Stimulated activated CD4-positive, alpha-beta T cell treated with anti-CD3 and anti-CD28 coated beads, Interleukin-4, amount 100 ng/mL, for 48 hours (primary cell): ENCODE measurements at places on chromosomes 12 and 14.

GRCh38 chr12:106249411-106250135, 1.8 kb upstream of the CKAP4 start:
- DNase-seq, result no peak

DNA sequence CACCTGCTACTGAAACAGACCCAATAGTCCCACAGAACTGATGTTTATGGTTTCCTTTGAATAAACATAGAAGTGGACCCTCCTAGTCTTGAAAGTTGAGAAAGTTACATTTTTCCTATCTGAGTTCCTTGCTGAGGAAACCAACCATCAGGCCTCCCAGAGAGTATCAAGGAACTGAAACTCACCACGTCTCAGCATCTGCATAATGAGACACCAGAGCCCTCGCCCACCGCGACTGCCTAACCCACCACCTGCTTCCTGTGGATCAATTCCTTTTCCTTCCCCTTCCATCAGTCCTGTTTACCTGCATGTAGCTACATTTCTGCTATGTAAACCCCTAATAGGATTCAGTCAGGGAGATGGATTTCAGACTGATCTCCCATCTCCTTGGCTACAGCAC, 443.2 kb upstream of the TMEM132C start:
- no peak for DNase-seq

DNA sequence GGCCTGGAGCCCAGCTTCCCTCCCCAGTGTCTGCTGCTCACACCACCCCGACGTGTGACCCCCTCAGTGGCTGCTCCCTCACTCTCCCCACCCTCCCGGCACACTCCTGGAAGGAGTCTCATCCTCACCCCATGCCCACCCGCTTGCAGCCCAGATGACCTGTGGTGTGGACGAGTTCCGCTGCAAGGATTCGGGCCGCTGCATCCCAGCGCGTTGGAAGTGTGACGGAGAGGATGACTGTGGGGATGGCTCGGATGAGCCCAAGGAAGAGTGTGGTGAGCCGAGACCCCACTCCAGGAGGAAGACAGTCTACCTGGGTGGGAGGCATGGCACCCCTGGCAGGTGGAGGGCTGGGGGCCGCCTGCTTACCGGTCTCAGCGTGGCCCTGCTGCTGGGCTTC, 15.0 kb upstream of the NXPH4 start:
- no peak for DNase-seq

GRCh38 chr12:93502802-93503623, 35.7 kb downstream of the MRPL42 start:
- peak; percentile 39 for DNase-seq

GRCh38 chr14:93035917-93036651, 79.6 kb downstream of the ITPK1 start:
- no peak for DNase-seq

DNA sequence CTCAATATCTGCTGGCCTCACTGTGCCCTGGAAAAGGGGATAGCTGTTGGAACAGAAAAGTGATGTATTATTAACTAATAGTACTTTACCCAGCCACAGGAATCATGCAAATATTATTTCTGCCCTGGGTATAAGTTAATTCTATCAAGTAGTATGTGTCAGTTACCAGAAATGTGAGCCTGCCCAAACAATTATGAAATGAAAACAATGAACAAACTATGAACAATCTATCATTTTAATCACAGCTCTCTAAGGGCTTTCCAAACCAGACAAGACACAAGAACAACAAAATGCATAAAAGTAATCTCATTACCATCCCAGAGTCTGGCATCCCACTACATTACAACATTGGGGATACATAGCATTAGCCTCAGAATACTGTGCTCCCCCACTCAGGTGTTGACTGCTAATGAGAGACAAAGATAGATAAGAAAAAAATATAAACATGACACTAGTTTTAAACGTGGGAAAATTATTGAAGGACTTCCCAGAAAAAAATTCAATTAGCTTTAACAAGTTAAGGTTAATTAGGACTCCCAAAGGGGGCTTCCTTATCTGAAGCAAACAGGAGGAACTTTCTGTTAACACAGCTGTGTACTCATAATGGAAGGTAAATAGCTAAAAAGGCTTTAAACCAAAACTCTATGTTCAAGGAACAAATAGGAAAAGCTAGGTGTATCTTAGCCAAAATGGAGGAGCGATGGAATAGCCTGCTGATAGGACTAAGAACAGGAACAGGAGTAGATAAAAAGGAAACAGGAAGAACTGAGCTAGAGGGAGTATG, 3.3 kb downstream of the DCAF5 start:
- no peak for DNase-seq

- no peak for DNase-seq
These were observed 6.1 kb upstream of the TCL1B start for GRCh38 chr14:95679998-95680735.

GRCh38 chr12:57772429-57773322, at the start of gene EEF1AKMT3:
Gene EEF1AKMT3, plus strand, starts transcription at chr12:57772614. Its CDS starts 111 bp downstream, at chr12:57772725.
- no peak for DNase-seq

- no peak for DNase-seq
These were observed 129.7 kb downstream of the GLT1D1 start for GRCh38 chr12:128982933-128983332.

DNA sequence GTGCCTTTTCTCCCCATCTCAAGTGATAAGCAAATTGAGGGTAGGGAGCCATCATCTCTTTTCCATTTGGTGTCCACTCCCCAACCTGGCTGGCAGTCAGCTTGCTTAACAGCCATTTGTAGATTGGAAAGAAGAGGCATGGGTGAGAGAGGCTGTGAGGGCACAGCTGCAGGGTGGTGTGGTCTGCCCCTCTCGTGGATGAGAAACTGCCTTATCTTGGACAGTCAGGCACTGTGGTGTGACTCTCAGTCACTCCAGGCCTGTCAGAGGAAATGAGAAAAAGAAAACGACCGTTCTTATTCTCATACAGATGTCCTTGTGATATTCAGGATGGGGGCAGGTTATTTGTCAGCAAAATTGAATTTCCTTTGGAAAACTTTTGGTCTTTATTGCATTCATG, 65.1 kb upstream of the SRSF5 start:
- no peak for DNase-seq

- DNase-seq, result no peak
These were observed 86.0 kb downstream of the SLCO1A2 start for GRCh38 chr12:21248679-21249078.

GRCh38 chr14:54374117-54374884, 22.5 kb upstream of the CDKN3 start:
- no peak for DNase-seq

DNA sequence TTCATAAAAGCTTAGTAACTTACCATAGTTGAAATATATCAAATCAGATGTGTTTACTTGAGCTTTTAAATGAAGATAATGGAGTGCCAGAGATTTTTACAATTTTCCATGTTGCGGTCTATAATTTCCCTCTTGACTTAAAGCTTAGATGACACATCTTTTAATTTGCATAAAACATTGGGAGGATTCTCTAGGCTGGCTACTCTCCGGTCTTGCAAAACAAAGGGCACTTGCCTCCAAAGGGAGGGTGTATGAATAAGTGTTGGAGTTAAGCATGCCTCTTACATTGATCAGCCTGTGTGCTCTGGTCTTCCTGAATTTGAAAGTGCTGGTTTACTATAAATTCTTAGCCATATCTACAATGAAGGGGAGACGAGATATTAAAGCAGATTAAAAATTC, 336.4 kb upstream of the NAV3 start:
- DNase-seq, result no peak

DNA sequence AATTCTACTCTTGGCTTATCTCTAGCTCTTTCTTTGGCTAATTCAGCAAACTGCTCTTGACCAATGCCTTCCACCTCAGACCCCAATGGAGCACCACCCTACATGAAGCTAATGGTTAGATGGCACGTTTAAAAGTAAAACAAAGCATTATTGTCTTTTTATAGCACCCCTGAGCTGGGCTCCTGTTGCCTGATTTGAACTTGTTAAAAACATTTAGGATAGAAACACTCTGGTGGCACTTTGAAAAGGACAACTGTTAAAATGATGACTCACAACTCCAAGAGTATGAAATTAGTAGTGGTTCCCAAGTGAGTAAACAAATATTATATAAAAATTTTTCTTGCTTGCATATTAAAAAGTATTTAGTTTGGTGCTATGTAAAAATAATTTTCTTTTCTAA, 299.6 kb upstream of the DCN start:
- no peak for DNase-seq

DNA sequence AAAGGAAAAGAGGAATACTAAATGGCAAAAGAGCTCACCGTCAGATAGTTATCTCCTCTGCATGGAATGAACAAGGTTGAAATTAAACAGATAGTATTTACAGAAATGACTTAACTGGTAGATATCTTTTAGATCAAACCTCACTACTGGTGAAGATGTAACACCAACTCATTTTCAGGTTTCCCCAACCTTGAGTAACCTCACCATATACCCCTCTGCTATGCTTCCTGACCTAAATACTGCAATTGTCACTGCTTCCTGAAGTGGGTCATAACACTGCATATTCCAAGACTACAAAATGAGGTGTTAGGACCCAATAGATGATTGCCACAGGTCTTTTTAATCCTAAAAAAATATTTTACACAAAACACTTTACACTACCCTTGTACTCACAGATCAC, 76.3 kb upstream of the PLEKHA5 start:
- DNase-seq, result no peak

GRCh38 chr12:57909611-57910010, 31.8 kb upstream of the ATP23 start:
- no peak for DNase-seq
